ENCODE measurements at places on chromosomes 3 and 15. TPM values are rescaled to one million over a fixed set of nuclear protein-coding genes. Genes with fewer than 3 reads are reported as not detected.

The CIDEC gene
- total RNA-seq = not detected

The COPG1 gene
- total RNA-seq = 157 TPM

The ANKDD1A gene
- total RNA-seq = 15.1 TPM

The CCRL2 gene
- total RNA-seq = 5.4 TPM

The LHFPL4 gene
- total RNA-seq = not detected

The BCL2A1 gene
- total RNA-seq = 12.3 TPM

The CD200 gene
- 9.2 TPM for total RNA-seq

The CORO2B gene
- not detected for total RNA-seq

The SLC24A5 gene
- not detected for total RNA-seq

The ITIH1 gene
- not detected for total RNA-seq

The BUB1B gene
- 73.8 TPM for total RNA-seq

DNA sequence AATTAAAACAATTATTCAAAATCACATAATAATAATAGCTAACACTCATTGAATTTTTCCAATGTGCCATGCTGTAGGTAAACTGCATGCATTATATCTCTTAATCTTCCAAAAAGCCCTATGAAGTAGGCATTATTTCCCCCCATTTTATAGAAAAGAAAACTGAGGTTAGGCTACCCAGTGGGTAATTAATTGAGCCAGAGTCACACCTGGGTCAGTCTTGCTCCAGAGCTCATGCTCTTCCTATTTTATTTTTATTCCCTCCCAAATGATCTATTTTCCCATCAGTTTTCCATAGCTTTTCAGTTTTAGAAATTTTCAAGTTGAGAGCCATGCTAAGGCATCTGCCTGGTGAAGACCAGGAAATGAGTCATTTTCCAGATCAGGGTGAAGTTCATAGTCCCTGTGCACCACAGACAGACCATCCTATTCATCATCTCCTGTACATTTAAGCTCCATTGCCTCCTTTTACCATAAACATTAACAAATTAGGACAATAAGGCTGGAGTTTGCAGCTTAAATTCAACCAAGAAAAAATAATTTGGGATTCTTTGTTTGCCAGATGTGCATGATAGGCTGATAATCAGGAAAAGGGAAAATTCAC is 417.3 kb downstream of the OTOL1 start:
- DNase-seq = no peak
- no peaks in the 10 kb centered on the region for H3K4me1 ChIP-seq
- H3K36me3 ChIP-seq = no peaks in the 10 kb centered on the region
- H3K27me3 ChIP-seq = no peaks in the 10 kb centered on the region

DNA sequence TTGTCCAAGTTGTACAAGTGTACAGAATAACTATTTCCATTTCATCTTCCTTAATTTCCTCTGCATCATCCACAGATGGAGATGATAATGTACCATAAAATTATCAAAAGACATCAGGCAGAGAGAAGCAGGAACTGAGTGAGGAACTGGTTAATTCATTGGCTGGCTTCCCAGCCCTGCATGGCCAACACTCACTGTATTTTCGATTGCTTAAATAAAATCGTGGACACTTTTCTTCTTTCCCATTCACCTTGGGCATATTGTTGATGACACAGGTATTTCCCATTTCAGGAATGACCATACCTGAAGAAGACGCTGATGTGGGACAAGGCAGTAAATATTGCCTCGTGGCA is 144.2 kb upstream of the ABHD17C start:
- no peak overlapping the region for H3K27ac ChIP-seq
- peaks cover 21% of the 10 kb centered on the region for H3K27me3 ChIP-seq
- no peak overlapping the region for H3K4me3 ChIP-seq
- H3K4me1 ChIP-seq = no peaks in the 10 kb centered on the region
- H3K36me3 ChIP-seq = no peaks in the 10 kb centered on the region

- no peak overlapping the region for H3K27ac ChIP-seq
- H3K36me3 ChIP-seq = no peaks in the 10 kb centered on the region
- H3K4me1 ChIP-seq = no peaks in the 10 kb centered on the region
- H3K27me3 ChIP-seq = peaks cover 20% of the 10 kb centered on the region
Measured at GRCh38 chr3:149476225-149476624, 1.7 kb downstream of the TM4SF4 start.

- H3K4me3 ChIP-seq = peak within 1 kb of the TSS; percentile 50
- no peaks in the 10 kb centered on the region for H3K36me3 ChIP-seq
- H3K4me1 ChIP-seq = peaks cover 47% of the 10 kb centered on the region
Measured at GRCh38 chr15:40928821-40929659, at the start of gene DLL4. TSS of gene DLL4 (plus strand) at chr15:40929340. CDS start at chr15:40929669, 329 bp downstream.

DNA sequence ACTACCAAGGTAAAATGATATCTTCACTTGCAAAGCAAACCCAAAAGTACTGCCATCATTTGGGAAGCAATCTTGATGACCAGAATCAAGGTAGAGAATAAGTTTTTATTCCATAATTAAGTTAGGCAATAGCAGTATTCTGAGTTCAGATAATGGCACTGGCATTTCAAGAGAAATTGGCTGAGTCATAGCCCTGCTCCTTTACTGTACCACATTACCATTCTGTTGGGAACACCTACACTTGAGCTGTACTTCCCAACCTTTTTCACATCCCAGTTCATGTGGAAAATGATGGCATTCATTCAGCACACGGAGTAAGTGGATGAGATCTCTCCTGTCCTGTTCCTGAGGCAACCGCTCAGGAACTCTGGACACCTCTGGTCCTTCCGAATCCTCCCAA is 311.6 kb upstream of the TPRG1 start:
- H3K36me3 ChIP-seq = no peaks in the 10 kb centered on the region
- H3K27ac ChIP-seq = no peak overlapping the region
- DNase-seq = no peak
- H3K4me3 ChIP-seq = no peak overlapping the region
- no peaks in the 10 kb centered on the region for H3K27me3 ChIP-seq
- no peaks in the 10 kb centered on the region for H3K4me1 ChIP-seq

- no peak for DNase-seq
- no peaks in the 10 kb centered on the region for H3K4me1 ChIP-seq
- no peaks in the 10 kb centered on the region for H3K27me3 ChIP-seq
- H3K4me3 ChIP-seq = no peak overlapping the region
Measured at GRCh38 chr3:69866988-69867720, 127.9 kb downstream of the MITF start.

GRCh38 chr3:114365909-114366308 is 72.1 kb downstream of the TIGIT start:
- no peak for DNase-seq
- no peak overlapping the region for H3K4me3 ChIP-seq
- no peaks in the 10 kb centered on the region for H3K27me3 ChIP-seq
- H3K36me3 ChIP-seq = no peaks in the 10 kb centered on the region
- H3K4me1 ChIP-seq = no peaks in the 10 kb centered on the region

- no peaks in the 10 kb centered on the region for H3K4me1 ChIP-seq
- H3K27ac ChIP-seq = no peak overlapping the region
- H3K4me3 ChIP-seq = no peak overlapping the region
Measured at GRCh38 chr3:83941990-83942745, 1016.6 kb upstream of the CADM2 start.

DNA sequence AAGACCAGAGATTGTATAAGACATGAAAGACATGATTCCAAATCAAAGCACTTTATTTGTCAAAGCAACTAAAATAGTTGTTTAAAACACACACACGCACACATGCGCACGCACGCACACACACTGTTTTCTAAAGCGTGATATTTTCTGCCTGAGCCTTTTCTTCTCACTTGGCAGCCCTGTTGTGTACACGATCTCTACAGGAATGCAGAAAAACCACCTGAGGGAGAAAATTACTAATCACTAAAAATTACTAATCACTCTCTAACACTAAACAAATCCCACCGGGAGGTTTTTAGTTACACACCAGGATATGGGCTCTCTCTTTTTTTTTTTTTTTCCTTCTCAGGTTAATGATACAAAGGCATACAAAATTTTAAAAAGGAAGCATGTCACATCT is 160.1 kb upstream of the ATP11B start:
- DNase-seq = no peak
- no peak overlapping the region for H3K27ac ChIP-seq
- no peaks in the 10 kb centered on the region for H3K36me3 ChIP-seq

- peak overlapping the region; percentile 87 for H3K27ac ChIP-seq
- peak overlapping the region; percentile 2 for H3K4me3 ChIP-seq
- H3K36me3 ChIP-seq = peaks cover 55% of the 10 kb centered on the region
- no peaks in the 10 kb centered on the region for H3K27me3 ChIP-seq
- peaks cover 58% of the 10 kb centered on the region for H3K4me1 ChIP-seq
- no peak for DNase-seq
Measured at GRCh38 chr3:69212411-69213160, 90.2 kb upstream of the LMOD3 start.

DNA sequence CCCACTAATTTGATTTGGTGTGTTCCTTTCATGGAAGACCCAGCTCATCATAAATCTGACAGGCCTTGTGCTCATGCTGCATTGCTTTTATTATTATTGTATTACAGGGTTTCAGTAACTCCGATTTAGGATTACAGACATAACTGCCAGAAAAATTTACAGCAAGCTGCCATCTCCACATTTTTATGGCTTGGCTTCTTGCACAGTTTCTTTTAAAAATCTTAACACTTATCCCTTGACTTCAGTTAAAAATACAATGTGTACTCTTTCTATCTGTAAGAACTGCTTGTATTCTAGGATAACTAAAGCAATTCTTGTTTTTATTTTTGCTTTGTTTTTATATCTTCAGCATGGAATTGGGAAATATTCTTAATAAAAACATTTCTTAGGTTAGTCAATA is 612.2 kb downstream of the DIPK2A start:
- H3K4me1 ChIP-seq = no peaks in the 10 kb centered on the region
- H3K4me3 ChIP-seq = no peak overlapping the region
- no peaks in the 10 kb centered on the region for H3K27me3 ChIP-seq
- no peaks in the 10 kb centered on the region for H3K36me3 ChIP-seq
- DNase-seq = no peak
- no peak overlapping the region for H3K27ac ChIP-seq

GRCh38 chr3:152607179-152607578 is 227.8 kb upstream of the P2RY1 start:
- H3K36me3 ChIP-seq = no peaks in the 10 kb centered on the region
- H3K4me1 ChIP-seq = no peaks in the 10 kb centered on the region
- DNase-seq = no peak
- no peak overlapping the region for H3K27ac ChIP-seq

DNA sequence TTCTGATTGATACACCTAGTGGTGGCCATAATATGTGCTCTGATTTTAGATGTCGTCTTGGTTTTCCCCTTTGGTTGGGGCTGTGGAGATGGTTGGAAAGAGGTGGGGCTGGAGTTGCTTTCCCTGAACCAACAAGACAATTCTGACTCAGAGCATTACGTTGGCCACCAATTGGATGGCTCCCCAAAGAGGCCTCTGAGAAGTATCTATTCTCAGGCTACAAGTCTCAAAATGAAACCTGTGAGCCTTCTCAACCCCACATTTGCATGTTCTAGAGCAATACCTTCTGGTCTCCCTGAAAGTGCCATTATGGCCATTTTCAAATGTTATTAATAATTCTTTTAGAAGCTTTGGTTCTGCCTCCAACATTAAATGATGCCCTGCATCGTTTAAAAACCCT is 188.4 kb upstream of the WNT5A start:
- H3K27ac ChIP-seq = no peak overlapping the region
- no peak overlapping the region for H3K4me3 ChIP-seq
- H3K36me3 ChIP-seq = no peaks in the 10 kb centered on the region
- no peaks in the 10 kb centered on the region for H3K27me3 ChIP-seq
- H3K4me1 ChIP-seq = no peaks in the 10 kb centered on the region

DNA sequence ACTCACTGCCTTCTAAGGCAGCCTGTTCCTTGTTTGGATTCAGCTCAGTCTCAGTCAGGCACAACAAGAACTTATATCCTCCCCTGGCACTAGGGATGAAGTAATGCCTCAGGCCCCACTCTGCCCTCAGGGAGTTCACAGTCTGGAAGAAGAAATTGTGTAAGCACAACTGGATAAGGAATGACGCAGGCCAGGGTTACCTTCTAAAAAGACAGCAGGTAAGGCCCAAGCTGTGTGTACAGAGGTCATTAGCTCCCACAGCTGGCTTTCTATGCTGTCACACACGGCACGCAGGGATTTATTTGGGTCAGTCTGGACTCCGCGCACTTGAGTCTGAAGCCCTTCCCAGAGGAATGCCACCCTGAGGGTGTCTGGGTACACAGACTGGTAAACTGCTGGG is 82.9 kb downstream of the IQSEC1 start:
- no peak for DNase-seq
- H3K27ac ChIP-seq = no peak overlapping the region
- H3K4me1 ChIP-seq = peaks cover 36% of the 10 kb centered on the region
- peaks cover 17% of the 10 kb centered on the region for H3K36me3 ChIP-seq
- H3K4me3 ChIP-seq = no peak overlapping the region

GRCh38 chr3:107969994-107970819 is 120.6 kb downstream of the CD47 start:
- H3K36me3 ChIP-seq = no peaks in the 10 kb centered on the region
- peaks cover 3% of the 10 kb centered on the region for H3K27me3 ChIP-seq
- peaks cover 5% of the 10 kb centered on the region for H3K4me1 ChIP-seq

DNA sequence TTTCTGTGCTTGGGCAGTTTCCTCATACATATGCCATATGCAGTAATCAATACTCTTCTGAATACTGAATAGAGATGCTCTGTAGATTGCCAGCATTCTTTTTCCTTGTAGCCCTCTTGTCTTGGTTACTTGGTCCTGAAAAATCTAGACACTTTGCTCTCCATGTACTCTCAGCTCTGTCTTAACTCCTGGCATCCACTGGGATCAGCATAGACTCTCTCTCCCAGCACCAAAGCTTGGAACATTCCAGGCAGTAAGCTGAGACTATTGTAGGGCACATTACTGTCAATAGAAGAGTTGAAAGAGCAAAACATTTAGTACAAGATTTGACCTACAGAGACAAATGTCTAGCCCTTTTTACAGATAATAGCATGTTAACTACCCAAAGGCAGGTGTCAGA is 1100.3 kb downstream of the TBL1XR1 start:
- no peak overlapping the region for H3K4me3 ChIP-seq
- no peak overlapping the region for H3K27ac ChIP-seq
- no peaks in the 10 kb centered on the region for H3K27me3 ChIP-seq
- H3K36me3 ChIP-seq = no peaks in the 10 kb centered on the region

- H3K4me1 ChIP-seq = peaks cover 13% of the 10 kb centered on the region
- DNase-seq = no peak
- H3K36me3 ChIP-seq = peaks cover 13% of the 10 kb centered on the region
- no peaks in the 10 kb centered on the region for H3K27me3 ChIP-seq
- no peak overlapping the region for H3K27ac ChIP-seq
Measured at GRCh38 chr15:59099162-59099685, 5.7 kb upstream of the CCNB2 start.

GRCh38 chr3:108227131-108227530 is 4.9 kb upstream of the IFT57 start:
- H3K27me3 ChIP-seq = no peaks in the 10 kb centered on the region
- H3K4me1 ChIP-seq = peaks cover 19% of the 10 kb centered on the region
- H3K36me3 ChIP-seq = peaks cover 4% of the 10 kb centered on the region

DNA sequence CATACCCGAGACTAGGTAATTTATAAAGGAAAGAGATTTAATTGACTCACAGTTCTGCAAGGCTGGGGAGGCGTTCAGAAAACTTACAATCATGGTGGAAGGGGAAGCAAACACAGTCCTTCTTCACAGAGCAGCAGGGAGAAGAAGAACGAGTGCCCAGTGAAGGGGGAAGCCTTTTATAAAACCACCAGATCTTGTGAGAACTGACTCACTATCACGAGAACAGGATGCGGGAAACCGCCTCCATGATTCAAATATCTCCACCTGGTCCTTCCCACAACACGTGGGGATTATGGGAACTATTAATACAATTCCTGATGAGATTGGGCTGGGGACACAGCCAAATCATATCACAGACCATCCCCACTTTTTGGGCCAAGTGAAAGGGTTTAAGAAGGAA is 58.8 kb upstream of the CTXND1 start:
- H3K4me3 ChIP-seq = no peak overlapping the region
- H3K4me1 ChIP-seq = no peaks in the 10 kb centered on the region
- H3K36me3 ChIP-seq = no peaks in the 10 kb centered on the region
- no peak overlapping the region for H3K27ac ChIP-seq
